Activated T-cell treated with anti-CD3 and anti-CD28 coated beads for 4 hours (primary cell): ENCODE measurements at places on chromosomes 12 and 14.

DNA sequence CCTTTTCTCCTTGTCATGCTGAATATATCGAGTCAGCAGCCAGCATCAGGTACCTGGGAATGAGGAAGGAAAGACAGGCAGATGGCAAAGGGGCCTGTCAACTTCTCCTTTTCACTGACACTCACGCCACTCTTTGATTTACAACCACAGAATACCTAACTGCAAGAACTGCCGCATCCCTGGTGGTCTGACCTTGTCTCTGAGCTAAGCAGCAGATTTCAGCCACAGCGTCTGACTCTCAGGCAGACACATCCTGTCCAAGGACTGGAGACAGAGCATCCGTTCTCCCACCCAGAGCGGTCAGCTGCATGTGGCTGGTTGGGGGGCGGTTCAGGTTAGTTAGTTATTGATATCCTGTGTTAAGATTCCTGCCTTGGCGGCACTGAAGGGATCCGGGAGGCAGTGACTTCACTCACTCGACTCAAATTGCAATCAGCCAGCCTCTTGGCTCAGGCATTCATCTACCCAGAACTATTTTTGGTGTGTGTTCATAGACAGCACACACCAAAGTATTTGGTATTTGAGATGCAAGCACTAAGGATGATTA is 11.2 kb upstream of the MAP1LC3B2 start:
- no peak for DNase-seq

GRCh38 chr12:18151036-18151435 is 61.0 kb upstream of the RERGL start:
- no peak for DNase-seq

DNA sequence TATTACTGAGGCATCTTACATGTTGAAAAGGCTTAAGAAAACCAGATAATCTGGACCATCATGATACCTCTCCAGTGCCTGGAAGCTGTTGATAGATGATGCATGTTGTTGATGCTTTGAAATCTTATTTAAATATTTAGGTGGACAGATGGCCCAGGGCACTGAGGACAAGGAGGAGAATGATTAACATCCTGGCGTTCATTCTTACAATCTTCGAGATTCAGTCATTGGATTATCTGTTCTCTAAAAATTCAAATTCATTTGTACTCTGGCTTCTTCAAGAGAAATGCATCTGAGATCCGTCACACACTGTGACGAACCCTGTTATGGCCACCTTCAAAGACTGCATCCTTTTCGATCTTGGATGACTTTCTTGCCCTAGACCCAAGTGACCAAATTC is 121.3 kb upstream of the IGF1 start:
- no peak for DNase-seq

DNA sequence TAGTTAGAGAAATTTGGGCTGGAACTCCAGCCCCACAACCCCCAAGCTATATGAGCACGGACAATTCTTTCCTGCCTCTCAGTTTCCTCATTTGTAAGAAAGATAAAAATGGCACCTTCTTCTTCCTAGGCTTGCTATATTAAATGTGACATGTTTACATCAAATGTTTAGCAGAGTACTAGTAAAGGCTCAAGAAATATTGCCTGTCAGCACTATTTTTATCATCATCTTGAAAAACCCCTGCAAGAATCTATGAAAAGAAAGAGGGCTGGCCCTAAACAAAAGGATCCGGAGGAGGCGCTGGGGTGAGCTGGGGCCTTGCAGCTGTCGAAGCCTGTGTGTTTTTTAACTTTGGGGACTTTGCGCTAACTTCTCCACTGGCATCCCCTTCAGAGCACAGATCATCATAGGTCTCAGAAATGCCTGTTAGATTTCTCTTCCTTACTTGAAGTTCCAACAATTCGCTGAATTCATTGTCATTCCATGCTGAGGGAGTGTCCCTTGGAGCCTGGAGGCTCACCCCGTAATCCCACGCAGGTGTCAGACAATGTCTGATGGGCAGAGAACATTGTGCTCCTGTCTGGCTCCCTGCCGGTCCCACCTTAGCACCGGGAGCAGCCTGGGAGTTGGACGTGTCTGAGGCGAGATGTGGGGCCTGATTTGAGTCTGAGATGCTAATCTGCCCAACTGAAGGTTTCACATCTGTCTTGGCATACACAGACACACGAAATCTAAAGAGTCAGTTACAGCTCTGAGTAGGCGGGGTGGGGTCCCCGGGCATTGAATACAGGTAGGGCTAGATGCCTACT is 206.8 kb downstream of the NUAK1 start:
- DNase-seq, result no peak

DNA sequence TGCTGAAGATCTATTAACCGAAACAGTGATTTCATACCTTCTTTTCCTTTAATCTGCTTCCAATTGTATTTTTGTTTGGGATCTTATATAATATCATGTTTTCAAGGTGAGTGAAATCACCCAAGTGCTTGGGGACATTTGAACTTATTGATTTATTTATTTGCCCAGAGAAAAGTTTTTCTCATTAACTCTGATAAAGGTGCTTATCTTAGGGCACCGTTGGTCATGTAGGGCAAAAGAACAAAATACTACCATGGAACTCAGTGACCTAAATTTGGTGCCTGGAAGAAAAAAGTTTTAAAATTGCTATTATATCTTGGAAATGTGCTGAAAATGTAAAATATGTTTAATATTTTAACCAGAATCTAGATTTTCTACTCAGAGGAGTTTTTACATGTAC is 207.4 kb upstream of the NPAS3 start:
- no peak for DNase-seq

DNA sequence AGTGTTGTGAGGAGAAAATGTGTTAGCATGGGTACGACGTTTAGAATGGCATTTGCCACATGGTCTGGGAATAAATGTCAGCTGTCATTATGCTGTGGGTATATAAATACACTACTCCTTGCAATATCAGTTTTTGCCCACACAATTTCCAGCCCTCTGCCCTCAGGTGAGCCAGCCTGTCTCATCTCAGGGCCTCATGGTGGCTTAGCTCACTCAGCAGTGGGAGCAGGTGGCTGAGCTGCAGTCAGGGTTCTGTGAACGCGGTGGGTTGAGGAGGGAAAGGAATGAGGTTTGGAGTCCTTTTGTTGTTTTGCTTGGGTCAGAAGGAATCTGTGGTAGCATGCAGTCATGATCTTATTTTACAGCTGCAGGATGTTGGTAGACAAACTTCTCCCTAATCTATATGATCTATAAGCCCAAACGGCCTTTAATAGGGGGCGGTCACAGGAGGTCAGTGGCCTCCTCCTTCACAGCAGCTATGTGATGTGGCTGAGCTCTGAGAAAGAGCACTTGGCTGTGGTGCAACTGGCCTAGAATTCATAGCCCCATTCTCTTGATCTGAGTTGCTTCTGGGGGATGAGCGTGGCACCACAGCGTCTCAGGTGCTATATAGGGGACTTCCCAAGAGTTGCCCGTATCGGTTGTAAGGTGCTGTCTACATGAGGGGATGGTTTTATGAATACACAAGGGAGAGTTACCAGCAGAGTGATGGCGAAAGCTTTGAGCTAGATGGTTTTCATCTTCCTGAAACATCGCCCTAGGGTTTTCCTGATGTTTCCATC is 27.8 kb upstream of the KCNA5 start:
- DNase-seq, result no peak

DNA sequence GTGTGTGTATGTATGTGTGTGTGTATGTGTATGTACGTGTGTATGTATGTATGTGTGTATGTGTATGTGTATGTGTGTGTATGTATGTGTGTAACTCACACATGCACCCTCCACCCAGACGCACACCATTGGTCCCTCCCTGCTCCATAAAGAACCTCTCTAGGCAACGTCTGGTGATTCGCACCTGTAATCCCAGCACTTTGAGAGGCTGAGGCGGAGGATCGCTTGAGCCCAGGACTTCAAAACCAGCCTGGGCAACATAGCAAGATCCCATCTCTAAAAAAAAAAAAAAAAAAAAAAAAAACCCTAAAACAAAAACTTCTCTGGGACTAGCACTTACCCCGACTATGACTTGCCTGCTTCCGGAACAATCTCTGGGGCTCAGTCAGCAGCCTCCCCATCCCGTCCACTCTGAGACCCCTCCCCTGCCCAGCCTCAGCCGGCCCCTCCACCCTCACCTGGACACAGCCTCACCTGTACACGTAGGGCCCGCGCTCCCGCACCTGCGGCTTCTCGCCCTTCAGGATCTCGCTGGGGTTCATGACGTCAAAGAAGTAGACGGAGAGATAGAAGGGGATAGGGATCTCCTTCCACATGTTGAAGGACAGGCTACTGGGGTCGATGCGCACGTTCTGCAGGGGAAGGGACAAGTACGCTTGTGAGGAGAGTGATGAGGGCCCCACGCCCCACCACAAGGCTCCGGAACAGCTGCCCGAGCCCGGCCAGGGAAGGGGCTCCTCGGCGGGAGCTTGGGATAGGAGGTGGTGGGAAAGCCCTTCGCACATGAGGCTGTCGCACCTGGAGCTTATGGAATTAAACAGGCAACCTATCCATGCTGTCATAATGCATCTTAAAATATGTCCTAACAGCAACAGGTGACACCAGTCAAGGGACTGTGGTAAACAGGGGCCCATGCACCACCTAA is 46.3 kb downstream of the SCARB1 start:
- DNase-seq, result no peak

- no peak for DNase-seq
These were observed 54.0 kb downstream of the TSPAN9 start for GRCh38 chr12:3131129-3131528.

DNA sequence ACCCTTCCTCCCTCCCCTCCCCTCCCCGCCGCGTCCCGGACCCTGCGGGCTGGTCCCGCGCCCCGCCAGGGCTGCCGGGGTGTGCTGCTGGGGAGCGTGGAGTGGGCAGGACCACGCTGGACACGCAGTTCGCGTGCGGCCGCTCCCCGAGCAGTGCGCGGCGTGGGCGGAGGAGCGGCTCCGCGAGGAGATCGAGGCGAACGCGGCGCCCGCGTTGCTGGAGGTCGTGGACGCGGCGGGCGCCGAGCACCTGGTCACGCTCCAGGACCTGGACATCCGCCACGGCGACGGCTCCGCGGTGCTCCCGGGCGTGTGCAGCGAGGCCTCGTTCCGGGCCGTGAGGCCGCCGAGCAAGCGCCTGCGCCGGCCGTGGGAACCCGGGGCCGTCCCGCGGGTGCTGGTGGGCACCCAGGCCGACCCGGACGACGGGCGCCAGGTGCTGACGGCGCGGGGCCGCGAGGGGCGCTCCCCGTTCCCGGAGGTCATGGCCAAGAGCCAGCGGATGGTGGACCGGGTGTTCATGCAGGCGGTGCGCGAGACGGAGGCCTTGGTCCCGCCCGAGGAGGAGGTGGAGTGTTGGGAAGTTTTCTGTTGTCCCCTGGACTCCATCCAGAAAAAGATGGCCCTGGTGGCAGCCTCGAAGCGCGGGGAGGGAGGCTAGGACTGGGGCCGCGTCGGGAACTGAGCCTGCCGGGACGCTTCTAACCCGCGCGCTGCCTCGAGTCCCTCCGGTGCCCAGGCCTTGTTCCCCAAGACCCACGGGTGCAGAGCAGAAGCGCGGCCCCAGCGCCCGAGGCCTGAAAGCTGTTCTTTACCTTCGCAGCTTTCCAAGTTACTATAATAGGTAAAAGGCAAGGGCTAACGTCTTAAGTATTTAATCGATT is 54.7 kb upstream of the EIF5 start:
- no peak for DNase-seq

DNA sequence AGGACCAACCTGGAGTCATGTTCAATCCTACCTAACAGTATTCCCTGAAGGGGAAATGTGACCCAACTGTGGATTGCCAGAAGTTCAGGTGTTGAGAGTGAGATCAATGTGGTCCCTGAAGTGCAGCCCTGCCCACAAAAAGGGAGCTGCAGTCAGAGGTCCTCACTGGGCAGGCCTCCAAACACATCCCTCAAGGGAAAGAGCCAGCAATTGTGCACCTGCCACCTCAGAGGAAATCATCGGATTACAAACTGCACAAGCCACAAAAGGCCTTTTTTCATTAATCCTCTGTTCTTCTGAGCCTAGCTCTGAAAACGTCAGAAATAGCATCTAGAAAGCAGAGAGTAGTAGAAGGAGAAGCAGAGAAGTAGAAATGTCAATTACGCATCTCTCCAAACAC is 10.8 kb upstream of the MDM1 start:
- DNase-seq, result no peak

GRCh38 chr14:24064856-24065255 is 6.5 kb upstream of the CPNE6 start:
- DNase-seq, result no peak

DNA sequence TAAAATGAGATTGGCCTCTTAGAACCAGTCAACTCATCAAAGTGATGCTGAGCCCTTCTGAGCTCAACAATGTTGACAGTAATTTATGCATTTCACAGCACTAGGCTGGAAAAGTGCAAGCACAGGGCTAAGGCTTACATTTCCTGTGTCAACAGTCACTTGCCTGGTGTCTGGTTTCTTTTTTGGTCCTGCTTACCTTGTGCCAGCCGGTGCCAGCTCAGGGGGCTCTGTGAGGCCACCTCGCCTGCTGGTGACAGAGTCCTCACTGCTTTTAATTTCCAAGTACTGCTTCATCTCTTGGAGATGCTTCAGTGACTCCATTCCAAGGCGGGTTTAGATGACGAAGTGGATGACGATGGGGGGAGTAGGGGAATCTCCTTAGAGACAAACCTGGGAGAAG is 53.1 kb upstream of the KCNA1 start:
- no peak for DNase-seq

DNA sequence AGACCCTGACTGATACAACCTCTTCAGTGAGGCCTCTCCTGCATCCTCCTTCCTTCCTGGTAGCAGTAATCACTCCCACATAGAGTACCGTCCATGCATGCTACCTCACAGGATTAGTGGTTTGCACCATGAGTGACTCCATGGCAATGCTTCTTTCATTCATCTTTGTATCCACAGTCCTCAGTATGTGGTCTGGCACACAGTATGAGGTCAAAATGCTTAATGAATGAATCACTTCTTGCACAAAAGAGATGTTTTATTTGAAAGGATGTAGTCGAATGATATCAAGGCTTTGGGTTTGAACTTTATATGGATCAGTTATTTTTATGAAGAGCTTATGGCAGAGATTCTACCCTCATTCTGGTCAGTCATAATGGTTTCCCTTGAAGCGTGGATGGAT is 42.2 kb downstream of the KCNA5 start:
- no peak for DNase-seq

GRCh38 chr12:93848523-93849101 is 171.4 kb downstream of the CRADD start:
- no peak for DNase-seq

DNA sequence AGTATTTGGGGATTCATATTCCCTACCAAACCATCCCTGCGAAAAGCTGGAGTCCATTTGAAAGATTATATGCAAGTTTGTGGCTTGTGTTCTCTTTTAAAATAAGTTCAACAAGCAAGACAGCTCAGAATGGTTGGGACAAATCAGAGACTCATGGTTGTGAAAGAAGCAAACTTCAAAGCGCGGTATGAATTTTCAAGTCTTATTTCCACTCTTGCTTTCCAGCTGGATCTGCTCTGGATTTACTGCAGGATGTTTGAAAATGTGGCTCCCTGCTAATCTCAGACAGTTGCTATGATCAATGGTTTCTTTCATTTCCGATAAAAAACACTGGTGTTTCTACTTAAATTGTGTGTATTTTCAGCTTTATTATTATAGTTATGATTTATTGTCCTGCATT is 477.5 kb downstream of the RAD51B start:
- DNase-seq, result no peak

DNA sequence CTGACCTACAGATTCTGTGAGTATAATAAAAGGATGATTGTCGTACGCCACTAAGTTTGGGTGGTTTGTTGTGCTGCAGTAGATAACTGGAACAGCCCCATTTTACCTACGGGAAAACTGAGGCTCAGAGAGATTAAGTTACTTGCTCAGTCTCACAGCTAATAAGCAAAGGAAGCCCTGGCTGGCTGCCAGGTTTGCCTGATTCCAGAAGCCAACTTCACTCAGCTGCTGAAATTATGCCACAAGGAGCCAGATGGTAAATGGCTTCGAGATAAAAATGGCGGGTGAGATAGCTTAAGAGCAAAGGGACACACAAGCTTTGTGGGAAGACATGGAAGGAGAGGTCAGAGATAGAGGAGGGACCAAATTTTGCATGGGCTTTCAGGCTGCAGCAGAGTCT is 191.5 kb upstream of the NOS1 start:
- DNase-seq, result no peak
